NCI-H1417 (cell line): ENCODE measurements at places on chromosomes 1 and 21.

GRCh38 chr1:57164584-57164983 is 198.8 kb upstream of the C8B start:
- no peak for DNase-seq

DNA sequence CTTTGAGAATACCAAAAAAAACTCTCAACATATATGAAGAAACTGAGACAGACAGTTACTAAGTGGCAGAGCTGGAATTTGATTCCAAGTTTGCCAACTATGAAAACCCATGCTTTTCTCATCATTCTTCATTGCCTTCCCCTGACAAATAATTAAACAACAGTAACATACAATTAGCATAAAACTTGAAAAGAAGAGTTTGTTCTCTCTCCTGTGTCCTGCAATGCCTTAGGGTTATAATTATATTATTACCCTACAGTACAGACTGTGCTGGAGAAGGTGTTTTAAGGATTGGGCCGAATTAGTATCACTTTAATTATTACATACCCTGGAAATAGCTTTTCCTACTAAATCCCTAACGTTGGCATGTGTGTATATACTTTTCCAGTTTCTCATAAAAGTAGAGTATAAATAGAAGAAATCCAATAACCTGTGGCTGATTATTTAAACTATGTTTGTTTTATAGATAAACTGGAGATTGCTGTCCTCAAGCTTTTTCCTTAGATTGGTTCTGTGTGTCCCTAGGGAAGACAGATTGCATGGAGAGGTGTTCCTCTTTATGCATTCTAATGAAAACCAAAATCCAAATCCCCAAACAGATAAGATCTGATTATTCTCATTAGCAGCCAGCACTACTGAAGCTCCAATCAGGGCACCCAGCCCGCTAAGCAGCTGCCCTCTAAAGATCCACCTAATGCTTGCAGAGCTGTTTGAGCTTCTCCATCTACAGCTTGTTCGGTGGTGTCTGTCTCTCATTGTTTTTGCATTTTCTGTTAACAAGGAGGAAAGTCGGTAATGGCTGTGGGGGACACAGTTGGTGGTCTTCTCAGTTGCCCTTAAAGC is 156.3 kb downstream of the TM2D1 start:
- DNase-seq: no peak

DNA sequence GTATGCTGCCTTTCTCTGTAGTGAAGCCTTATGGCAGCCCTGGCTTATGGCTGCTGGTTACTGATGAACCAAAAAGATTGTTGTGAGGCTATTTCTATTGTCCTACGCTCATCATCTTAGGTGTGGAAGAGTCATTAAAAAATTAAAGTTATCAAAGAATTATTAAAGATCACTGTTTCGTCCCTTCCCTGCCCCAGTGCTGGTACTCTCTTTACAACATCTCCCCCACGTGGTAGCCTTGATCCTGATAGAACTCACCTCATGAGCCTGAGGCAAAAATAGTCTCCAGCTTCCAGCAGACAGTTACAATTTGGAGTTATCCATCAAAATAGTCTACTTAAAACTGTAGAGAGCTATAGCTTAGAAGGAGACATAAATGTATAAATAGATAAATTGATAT is 201.5 kb downstream of the S1PR1 start:
- peak; percentile 13 for DNase-seq

GRCh38 chr1:106700211-106700610 is 356.3 kb upstream of the PRMT6 start:
- DNase-seq: no peak

DNA sequence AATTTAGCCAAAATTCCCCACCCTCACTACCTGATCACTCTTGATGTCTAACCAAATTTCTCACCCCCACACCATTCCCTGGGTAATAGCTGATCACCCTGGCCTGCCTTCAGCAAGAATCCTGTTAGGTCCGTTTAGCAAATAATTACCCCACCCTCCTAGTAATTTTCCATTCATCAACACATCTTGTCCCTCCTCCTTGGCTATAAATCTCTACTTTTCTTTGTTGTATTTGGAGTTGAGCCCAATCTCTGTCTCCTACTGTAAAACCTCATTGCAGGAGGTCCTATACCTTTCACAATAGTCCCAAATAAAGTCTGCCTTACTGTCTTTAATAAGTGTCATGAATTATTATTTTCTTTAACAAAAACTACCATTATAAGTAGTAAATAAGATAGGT is 6.9 kb upstream of the PRKAA2 start:
- DNase-seq: no peak

GRCh38 chr1:204093781-204094180 is 20.9 kb downstream of the SOX13 start:
- no peak for DNase-seq

- DNase-seq: no peak
Observed at GRCh38 chr1:20763417-20763816, 23.7 kb downstream of the HP1BP3 start.

- no peak for DNase-seq
Observed at GRCh38 chr1:212777151-212777550, 14.4 kb downstream of the NSL1 start.

DNA sequence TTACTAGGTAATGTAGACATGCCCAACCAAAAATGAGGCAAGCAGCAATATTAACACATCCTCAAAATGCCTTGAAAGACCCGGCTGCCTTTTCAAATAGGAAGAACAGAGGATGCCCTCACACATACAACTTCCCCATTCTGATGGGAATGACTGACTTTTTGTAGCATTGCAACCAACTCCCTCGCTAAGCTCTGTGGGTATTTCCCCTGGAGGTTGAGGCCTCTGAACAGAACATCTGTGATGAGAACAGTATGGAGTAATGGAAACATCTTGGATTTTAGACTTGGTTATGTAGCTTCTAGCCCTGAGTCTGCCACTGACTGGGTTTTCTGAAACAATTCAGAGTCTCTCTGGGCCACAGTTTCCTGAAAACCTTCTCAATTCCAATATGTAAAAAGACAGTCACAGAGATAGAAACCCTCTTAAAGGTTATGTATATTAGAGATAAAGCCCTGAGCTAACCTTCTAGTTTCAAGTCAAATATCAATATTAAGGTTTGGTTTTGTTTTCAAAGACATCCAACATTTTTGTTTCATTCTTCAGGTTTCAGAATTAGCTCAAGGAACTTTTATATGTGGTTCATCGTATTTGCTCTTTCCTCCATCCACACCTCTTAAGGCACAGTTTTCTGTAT is 311.5 kb downstream of the SETD4 start:
- DNase-seq: no peak

GRCh38 chr1:229133811-229134210 is 137.1 kb upstream of the RAB4A start:
- no peak for DNase-seq

DNA sequence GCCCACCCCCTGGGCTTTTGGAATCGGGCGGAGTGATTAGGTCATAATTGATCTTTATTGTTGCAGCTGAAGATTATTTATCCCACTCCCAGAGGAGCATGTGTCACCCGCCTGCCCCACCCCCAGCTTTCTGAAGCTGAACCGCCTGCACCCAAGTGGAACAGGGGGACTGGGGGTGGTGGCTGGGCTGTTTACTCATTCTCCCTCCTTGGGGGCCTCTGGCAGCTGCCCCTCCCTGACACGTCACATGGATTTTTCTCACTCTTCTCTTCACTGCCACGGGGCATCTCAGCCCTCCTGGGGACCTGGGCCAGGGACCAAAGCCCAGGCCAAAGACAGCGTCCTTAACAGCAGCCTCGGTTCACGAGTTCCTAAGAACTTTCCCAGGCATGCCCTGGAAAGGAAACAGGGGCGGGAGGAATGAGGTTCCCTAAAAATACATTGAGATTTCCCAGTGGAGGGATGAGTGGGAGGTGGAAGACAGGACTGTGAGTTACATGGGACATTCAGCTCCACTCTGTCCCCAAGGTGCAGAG is 31.6 kb upstream of the SOX13 start:
- DNase-seq: no peak

- no peak for DNase-seq
Observed at GRCh38 chr1:68347415-68347814, 102.3 kb downstream of the RPE65 start.

DNA sequence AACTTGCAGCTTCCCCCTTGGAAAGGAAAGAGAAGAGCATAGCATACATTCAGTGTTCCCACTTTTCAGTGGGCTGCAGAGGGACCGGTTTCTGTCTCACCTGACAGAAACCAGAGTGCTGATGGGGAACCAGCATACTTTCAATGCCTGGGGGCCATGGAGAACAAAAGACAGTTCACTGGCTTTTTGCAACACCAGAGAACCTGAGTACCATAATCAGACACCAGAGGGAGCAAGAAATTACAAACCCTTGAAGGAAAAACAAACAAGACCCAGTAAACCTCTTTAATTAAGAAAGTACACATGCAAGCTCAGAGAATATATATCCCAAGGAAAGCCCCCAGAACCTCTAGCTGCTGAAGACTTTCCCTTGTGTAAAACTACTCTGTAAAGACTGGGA is 51.1 kb downstream of the CSMD2 start:
- peak; percentile 44 for DNase-seq

DNA sequence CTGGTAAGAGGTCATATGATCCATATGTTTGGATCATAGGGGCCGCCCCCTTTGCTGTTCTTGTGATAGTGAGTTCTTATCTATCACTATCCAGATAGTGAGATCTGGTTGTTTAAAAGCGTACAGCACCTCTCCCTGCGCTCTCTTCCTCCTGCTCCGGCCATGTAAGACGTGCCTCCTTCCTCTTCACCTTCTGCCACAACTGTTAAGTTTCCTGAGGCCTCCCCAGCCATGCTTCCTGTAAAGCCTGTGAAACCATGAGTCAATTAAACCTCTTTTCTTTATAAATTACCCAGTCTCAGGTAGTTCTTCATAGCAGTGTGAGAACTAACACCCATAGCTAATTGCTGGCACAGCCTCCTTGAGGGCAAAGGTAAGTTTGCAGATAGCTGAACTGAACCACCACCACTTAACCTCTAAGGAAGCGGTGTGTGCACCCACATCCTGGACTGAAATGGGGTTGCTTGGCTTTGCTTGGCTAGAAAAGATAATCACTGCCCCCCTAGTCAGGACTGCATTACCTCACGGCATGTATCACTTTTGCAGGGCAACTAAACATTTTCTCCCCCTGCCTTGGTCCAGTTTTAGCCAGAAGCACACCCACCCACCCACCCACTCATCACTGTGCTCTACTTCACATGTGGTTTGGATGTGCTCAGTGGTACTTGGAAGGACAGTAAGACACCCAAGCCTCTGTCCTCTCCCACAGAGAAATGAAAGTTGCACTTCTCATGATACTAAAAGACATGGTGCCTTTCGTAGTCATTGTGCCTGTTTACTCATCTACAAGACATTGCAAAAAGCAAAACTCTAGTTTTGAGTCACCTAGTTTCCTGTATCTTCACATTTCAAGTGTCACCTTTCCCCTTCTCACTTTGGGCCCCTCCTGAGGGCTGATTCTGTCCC is 23.1 kb upstream of the PTAFR start:
- DNase-seq: no peak
